ENCODE measurements at places on chromosomes 1 and 21.

GRCh38 chr1:78730054-78730453 is 80.4 kb downstream of the IFI44 start:
- no peak for DNase-seq

GRCh38 chr1:55568732-55569131 is 353.6 kb upstream of the USP24 start:
- no peak for DNase-seq

DNA sequence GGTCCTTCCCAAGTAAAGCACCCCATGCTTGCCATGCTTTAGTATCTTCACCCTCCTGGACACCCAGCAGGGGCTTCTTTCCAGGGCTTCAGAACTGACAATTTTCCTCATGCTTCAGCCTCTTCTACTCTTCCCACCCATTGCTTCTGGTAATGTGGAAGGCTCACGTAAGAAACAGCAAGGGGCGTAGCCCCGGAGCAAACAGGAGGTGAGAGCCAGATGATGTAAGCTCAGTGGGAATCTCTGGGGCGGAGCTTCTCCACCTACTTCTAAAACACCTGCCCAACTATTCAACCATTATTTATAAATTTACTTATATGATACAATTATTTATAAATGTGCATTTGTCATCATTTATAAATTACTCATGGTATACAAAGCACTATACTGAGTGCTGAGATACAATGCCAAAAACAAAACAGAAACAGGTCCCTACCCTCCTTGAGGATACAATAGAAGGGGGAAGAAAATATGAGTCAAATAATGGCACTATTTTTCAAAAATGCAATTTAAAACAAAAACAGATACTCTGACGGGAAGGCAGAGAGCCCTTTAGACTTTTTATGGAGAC is 140.1 kb upstream of the CAMK1G start:
- DNase-seq: no peak

- DNase-seq: no peak
Observed at GRCh38 chr1:39829791-39830533, 41.3 kb upstream of the BMP8B start.

GRCh38 chr1:151540982-151541377 is 871 bp downstream of the TUFT1 start:
- DNase-seq: peak; percentile 23

- no peak for DNase-seq
Observed at GRCh38 chr1:2382621-2383361, 8.6 kb downstream of the MORN1 start.

DNA sequence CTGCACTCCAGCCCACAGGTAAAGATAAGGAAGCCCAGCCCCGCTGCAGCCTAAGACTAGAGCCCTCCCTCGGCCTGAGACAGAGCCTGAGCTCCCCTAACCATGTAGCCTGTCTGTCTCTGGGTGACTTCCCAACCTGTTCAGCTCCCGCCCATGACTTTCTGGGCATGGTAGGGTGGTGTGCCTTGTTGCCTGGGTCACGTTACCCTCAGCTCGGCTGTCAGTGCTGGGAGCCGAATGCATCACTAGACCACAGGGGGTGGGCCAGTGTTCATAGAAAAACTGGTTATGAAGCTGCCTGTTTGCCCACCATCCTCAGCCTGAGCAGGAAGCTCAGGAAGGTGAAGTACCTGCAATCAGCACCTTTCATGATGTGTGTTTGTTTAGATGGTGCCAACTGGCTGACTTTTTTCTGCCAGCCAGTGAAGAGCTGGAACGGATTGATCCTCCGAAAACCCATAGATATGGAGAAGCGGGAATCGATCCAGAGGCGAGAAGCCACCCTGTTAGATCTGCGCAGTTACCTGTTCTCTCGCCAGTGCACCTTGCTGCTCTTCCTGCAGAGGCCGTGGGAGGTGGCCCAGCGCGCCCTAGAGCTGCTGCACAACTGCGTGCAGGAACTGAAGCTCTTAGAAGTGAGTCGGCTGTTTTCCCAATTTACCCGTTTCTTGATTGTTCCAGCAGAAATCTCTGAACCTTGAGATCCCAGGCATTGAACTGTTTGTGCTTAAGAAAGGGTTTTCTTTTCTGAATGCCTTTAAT is 43.9 kb upstream of the PWP2 start:
- no peak for DNase-seq

DNA sequence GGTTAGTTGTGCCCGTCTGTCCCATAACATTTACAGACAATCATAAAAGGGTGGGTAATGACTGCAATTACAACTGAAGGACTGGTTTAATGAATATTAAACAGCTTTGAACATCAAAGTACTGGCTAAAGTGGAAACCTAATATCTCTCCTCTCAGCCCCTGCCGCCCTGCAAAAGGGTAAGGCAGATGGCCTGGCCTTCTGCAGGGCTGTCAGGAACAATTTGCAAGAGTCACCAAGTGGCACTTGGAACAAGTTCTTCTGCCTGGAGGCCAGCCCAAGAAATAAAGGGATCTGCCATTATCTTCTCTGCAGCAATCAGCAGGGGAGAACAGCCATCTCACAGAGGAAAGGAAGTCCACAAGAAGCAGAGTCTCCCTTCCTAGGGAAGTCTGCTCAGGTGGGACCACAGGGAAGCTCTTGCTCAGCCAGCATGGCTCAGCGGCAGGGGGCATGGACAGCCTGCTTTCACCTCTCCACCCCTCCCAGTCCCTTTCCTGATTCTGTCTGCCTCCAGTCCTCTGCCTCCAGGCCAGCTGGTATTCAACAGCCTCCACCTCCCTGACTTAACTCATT is 96.1 kb downstream of the TRABD2B start:
- peak; percentile 81 for DNase-seq

DNA sequence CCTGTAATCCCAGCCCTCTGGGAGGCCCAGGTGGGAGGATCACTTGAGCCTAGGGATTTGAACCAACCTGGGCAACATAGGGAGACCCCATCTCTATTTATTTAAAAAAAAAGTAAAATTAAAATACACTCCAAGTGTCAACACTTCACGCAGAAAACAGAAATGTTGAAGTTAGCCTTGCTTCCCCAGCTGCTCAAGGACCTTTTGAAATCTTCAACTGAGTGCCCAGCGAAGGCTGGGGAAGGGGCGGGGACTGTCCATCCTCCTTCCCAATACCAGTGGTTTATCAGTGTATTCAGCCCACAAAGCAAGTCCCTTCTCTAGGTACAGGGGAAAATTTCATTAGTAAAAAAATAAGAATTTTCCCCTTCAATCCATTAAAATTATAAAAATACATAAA is 2.2 kb upstream of the DNAJC28 start:
- DNase-seq: no peak

DNA sequence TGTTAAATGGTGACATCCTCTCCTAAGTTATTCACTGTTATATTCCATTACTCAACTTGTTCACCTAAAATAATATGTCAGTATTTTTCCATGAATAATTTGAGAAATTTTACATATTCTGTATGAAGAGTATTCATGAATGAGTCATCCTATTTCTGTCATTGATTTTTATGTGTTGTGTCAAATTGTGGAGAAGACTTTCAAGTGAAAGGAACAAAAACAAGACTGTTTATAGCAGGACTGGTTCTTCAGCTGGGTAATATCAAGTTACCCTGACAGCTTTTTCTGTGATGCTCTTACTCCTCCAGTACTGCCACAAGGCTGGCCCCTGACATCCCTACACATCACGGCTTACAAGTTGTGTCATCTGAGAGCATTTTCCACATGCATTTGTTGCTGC is 847.7 kb downstream of the NCAM2 start:
- no peak for DNase-seq

GRCh38 chr1:188463919-188464318 is 1635.2 kb downstream of the PLA2G4A start:
- peak; percentile 2 for DNase-seq

DNA sequence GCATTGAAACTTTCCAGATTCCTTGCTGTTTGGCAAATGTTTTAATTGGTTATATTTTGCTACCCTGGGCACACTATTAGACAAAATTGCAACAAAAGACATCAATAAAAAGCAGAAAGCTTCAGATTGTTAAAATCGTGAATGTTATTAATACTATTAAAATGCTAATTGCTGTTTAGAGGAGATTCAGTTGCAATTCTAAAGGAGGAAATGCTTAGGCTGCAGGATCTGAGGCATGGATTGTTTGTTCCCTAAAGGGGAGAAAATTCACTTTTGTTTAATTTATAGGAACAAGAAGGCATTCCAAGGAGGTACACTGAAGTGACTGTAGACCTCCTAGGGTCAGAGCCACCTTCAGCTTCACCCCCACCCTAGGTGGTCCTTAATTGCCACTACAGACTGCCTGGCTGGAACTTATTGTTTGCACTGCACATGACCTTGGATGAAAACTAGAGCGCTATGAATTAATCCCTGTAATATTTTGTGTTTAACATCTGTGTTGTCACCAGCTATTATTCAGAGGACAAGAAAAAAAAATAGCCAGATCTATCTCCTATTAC is 1266.9 kb upstream of the ADGRL2 start:
- no peak for DNase-seq

- no peak for DNase-seq
Observed at GRCh38 chr21:21508859-21509258, 510.6 kb downstream of the NCAM2 start.

Data from NCI-H2171 treated with DMSO at 0.1 percent for 48 hours (cell line).